A172 (cell line): ENCODE measurements at places on chromosomes 1 and 21. TPM values are rescaled to one million over a fixed set of nuclear protein-coding genes. Genes with fewer than 3 reads are reported as not detected.

Gene KAZN
- total RNA-seq, result 1.7 and 2.1 TPM in 2 replicates

Gene TMEM167B
- 16.0 and 17.2 TPM in 2 replicates for total RNA-seq

Gene OR14A2
- total RNA-seq, result not detected in 2 replicates

Gene FGR
- not detected in 2 replicates for total RNA-seq

Gene CDA
- total RNA-seq, result 0.19 and 0.96 TPM in 2 replicates

Gene CHAF1B
- 25.9 and 33.9 TPM in 2 replicates for total RNA-seq

Gene CFHR1
- total RNA-seq, result 0.22 and 1.1 TPM in 2 replicates

Gene HAPLN2
- 0.26 TPM in 1 of 2 replicates, not detected in the other for total RNA-seq

Gene S100A16
- 726 and 852 TPM in 2 replicates for total RNA-seq

Gene RHEX
- not detected in 2 replicates for total RNA-seq

DNA sequence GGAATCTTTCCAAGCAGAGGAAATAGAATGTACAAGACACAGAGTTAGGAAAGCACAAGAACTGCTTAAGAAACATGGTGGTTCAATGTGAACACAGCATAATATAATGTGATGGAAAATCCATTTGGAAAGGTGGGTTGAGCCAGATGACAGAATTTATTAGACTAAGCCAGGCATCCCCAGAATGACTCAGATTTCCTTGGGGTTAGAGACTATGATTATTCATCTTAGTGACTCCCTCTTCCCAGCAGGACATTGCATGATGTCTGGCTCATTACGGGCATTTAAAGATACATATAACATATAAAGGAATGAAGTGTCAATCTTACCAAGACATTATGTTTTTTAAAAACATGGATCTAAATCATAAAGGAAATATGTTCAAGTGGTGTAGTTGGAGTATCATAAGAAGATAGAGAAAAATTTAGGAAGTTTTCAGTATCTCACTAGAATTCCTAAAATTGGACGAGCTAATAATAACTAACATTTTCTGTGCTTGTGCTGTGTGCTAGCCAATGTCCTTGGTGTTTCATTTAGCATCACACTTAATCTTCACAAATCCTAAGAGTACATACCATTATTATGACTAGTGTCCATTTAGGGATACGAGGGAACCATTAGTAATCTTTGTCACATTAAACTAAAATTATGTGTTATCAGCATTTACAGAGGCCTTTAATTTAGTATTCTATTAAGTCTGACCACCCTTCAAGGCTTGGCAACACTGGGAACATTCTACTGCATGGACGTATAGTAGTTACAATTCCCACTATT lies 41.0 kb upstream of the ST6GALNAC5 start:
- peak; percentile 59 for DNase-seq

DNA sequence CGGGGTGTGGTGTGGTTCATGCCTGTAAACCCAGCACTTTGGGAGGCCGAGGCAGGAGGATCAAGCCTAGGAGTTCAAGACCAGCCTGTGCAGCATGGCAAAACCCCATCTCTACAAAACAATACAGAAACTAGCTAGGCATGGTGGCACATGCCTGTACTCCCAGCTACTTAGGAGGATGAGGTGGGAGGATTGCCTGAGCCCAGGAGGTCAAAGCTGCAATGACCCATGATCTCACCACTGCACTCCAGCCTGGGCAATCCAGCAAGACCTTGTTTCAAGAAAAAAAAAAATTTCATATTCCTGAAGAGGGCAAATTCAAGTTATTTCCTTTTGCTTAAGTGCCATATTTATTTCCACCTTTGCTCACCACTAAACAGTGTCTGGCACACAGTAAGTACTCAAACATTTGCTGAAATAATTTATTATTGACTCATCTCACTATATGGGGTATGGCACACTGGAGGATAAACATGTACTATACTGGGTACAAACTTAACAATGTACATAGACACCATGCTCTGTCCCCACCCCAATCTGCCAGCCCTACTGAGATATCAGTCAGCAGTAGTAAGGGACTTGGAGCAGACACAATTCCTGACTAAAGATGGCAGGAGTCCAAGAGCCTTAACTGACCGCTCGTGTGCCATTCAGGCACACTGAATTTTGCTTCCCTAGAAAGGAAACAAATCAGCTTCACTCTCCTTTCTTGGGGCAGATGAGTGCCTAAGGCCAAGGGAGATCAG lies 15.5 kb downstream of the MEAF6 start:
- peak; percentile 70 for DNase-seq

GRCh38 chr1:13899856-13900255 lies 199.9 kb downstream of the PRDM2 start:
- no peak for DNase-seq

DNA sequence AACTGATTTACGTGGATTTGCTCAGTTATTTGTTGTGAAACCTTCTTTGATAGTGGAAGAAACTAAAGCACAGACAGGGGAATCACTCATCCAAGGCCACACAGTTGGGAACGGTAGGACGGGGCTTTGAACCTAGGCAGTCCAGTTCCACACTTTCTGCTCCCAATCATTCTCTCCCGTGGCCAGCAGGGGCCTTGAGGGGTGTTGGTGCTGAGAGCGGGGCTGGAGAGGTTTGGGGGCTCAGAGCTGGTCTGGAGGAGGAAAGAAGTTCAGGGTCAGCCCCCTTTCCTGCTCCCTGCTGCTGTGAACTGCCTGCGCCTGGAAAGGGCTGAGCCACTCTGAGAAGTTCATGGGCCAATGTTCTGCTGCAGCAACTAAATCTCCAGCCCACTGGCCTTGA lies 31.4 kb upstream of the ACTL8 start:
- DNase-seq, result no peak

DNA sequence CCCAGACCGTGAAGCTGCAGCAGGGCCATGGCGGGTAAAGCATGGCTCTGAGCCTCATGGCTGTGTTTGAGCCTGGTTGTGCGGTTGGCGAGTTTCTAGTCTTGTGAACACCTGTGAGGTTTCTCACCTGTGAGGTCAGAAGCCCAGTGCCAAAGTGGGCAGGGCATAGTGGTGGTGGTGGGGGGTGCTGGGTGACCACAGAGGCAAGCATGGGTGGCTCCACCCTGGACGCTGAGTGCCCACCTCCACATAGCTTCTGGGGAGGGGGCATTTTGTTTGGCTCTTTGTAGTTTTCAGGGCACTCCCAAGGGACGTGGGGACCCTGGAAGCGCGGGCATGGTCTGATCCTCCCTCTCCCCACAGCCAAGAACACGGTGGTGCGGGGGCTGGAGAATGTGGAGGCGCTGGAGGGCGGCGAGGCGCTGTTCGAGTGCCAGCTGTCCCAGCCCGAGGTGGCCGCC lies 91.1 kb downstream of the TRIM11 start:
- no peak for DNase-seq

- DNase-seq, result no peak
Observed at GRCh38 chr1:49307457-49307856, 530.8 kb upstream of the BEND5 start.

DNA sequence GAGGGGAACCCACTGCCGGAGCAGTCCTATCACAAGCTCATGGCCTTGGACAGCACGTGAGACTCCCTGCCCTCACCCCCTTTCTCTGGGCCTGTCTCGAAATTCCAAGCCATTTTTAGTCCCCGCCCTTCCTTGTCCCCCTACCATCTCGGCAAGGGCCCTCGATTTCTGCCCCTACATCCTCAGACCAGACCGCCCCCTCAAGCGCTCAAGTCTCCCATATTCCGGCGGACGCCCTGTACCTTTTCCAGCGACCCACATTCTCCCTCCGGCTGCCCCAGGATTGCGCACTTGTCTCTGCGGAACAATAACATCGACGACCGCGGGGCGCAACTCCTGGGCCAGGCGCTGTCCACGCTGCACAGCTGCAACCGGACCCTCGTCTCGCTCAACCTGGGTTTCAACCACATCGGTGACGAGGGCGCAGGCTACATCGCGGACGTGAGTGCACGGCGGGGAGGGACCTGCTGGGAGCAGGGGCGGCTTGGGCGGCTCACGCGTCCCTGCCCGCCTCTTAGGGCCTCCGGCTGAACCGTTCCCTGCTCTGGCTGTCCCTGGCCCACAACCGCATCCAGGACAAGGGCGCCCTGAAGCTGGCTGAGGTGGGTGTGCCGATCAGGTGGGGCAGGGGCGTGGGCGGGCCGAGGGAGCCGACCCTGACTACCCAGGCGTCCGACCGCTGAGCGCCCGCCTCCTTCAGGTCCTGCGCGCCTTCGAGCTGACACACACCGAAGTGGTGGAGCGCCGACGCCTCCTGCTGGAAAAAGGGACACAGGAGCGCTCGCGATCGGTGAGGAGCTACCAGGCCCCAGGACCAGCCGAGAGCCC lies 7.0 kb downstream of the LRRC71 start:
- DNase-seq, result peak; percentile 62

- no peak for DNase-seq
Observed at GRCh38 chr1:86231076-86231475, 74.5 kb upstream of the COL24A1 start.

DNA sequence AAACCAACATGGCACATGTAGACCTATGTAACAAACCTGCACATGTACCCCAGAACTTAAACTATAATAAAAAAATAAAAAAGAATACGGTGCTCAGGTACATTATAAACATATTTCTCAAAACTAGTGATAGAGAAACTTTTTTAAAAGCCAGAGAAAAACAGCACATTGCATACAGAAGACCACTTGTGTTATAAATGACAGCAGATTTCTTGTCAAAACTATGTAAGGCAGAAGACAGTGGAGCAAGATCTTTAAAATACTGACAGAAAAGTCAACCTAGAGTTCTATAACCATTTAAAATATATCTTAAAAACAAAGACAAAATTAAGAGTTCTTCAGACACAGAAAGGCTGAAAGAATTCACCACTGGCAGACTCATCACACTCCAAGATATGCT lies 144.7 kb downstream of the NEGR1 start:
- DNase-seq, result no peak

GRCh38 chr21:23111070-23111600 lies 2112.9 kb downstream of the NCAM2 start:
- no peak for DNase-seq

GRCh38 chr1:198166900-198167299 lies 10.1 kb downstream of the NEK7 start:
- no peak for DNase-seq

DNA sequence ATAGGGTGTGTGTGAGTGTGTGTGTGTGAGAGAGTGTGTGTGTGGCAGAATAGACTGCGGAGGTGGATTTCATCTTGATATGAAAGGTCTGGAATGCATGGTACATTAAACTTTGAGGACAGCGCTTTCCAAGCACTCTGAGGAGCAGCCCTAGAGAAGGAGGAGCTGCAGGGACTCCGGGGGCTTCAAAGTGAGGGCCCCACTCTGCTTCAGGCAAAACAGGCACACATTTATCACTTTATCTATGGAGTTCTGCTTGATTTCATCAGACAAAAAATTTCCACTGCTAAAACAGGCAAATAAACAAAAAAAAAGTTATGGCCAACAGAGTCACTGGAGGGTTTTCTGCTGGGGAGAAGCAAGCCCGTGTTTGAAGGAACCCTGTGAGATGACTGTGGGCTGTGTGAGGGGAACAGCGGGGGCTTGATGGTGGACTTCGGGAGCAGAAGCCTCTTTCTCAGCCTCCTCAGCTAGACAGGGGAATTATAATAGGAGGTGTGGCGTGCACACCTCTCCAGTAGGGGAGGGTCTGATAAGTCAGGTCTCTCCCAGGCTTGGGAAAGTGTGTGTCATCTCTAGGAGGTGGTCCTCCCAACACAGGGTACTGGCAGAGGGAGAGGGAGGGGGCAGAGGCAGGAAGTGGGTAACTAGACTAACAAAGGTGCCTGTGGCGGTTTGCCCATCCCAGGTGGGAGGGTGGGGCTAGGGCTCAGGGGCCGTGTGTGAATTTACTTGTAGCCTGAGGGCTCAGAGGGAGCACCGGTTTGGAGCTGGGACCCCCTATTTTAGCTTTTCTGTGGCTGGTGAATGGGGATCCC lies 18.3 kb upstream of the HDAC1 start:
- peak; percentile 41 for DNase-seq
